Hematopoietic multipotent progenitor cell treated with erythropoietin and hydrocortisone succinate and interleukin-3 and kit ligand, for 4 days (in vitro differentiated cells): ENCODE measurements at places on chromosomes 2 and 18.

- DNase-seq: no peak
Measured at GRCh38 chr2:15584767-15585469, 6.8 kb upstream of the DDX1 start.

- no peak for DNase-seq
Measured at GRCh38 chr2:137379186-137379585, 585.1 kb upstream of the HNMT start.

GRCh38 chr2:38546064-38546463, 56.7 kb downstream of the HNRNPLL start:
- DNase-seq: no peak

DNA sequence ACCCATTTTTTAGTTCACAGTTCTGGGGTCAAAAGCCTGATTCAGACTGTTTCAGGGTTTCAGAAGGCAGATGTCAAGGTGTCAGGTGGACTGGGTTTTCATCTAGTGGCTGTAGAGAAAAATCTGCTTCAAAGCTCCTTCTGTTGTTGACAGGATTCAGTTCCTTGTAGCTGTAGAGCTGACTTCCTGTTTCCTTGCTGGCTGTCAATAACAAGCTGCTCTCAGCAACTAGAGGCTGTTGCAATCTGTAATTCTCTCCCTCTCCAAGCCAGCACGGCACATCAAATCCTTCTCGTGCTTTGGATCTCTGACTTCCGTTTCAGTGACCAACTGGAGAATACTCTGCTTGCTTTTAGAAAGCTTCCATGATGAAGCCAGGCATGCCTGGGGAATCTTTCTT, 179.4 kb downstream of the DOK6 start:
- no peak for DNase-seq

DNA sequence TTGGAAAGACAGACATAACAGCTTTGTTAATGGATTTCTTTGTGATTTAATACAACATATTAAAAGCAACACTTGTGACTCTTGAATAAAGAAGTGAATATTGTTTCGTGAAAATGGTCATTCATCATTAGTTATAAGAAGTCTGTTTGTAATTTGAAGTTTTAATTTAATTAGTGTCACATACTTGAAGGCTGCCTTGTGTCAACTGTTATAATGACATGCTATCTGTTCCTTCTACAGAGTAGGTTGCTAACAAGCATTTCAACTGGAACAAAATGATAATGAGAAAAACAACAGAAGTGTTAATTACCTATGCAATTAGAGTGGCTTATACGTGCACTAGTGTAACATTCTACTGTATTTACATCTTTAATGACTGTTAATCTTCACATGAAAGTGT, 624.7 kb downstream of the LRP1B start:
- DNase-seq: no peak

DNA sequence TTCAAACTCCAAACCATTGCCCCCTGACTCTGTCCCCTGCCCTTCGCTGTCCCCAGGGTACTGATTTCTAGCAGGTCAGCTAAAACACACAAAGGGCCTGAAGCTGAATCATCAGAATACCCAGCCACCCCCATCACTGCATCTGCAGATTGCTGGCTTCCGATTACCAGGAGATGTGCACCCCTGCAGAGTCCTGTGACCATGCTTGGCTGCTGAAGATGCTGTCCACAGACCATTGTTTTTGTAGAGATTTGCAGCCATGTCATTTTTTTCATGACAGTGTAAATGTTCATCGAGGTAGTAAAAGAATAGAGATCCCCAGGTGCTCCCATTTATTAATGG, 463.3 kb downstream of the STK39 start:
- DNase-seq: no peak

- DNase-seq: peak; percentile 51
Measured at GRCh38 chr2:192060161-192060560, 134.6 kb downstream of the TMEFF2 start.

- peak; percentile 27 for DNase-seq
Measured at GRCh38 chr18:43661570-43661969, 384.3 kb upstream of the SYT4 start.

GRCh38 chr2:71989671-71990070, 158.0 kb downstream of the CYP26B1 start:
- no peak for DNase-seq

- no peak for DNase-seq
Measured at GRCh38 chr2:26818255-26818654, 29.7 kb upstream of the DPYSL5 start.

GRCh38 chr18:8279781-8280330, 329.4 kb upstream of the RAB12 start:
- no peak for DNase-seq

DNA sequence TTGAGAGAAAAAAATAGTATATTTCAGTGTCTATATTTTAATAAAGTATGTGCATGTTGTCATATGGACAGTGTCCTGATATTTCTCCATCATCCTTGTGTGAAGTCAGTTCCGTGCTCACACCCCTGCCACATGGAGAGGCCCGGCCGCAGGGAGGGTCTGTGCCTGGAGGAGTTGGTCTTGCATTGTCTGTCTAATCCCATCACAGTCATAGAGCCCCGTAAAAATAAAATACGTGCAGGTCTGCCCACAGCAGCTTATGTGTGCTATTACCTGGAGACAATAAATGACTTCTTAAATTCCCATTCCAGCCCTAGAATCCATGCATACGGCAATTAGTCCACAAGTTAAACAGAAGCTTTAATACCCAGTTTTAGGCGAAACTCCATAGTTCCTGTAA, 20.1 kb downstream of the MAPRE2 start:
- DNase-seq: no peak

GRCh38 chr2:108346827-108347226, 30.9 kb upstream of the SULT1C4 start:
- DNase-seq: peak; percentile 22

DNA sequence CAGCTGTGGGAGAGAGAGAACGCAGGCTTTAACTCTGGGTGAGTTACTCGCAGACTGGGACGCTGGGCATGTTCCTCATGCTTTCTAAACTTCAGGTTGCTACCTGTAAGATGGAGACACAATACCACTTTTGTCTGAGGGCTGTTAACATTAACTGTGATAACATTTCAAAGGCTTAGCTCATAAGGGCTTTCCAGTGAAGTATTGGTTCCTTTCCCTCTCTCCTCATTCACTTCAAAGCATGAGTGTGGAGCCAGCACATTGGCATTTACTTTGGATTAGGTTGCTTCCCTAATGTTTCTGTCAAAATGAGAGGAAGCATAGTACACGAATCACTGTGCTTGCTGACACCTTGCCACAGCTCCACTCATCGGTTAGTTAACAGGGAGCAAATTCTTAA, 30.2 kb downstream of the INSIG2 start:
- no peak for DNase-seq

GRCh38 chr2:50347358-50348044, 684.4 kb downstream of the NRXN1 start:
- no peak for DNase-seq

DNA sequence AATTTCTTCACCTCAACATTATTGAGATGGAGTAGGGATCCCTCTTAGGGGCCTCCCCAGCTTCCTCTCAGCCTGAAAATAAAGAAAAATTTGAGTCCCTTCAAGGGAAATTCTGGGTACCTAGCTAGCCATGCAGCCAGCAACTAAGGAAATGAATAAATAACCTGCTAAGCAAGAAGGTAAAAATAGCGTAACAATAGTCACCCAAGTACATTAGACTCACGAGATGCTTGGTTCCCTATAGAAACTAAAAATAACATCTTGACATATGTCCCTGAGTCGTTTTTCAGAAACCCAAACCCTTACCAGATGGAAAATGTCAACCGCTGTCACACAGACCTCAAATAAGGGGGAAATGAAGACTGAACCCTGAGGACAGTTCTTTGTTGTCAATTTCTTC, 51.9 kb downstream of the CACNB4 start:
- peak; percentile 20 for DNase-seq

DNA sequence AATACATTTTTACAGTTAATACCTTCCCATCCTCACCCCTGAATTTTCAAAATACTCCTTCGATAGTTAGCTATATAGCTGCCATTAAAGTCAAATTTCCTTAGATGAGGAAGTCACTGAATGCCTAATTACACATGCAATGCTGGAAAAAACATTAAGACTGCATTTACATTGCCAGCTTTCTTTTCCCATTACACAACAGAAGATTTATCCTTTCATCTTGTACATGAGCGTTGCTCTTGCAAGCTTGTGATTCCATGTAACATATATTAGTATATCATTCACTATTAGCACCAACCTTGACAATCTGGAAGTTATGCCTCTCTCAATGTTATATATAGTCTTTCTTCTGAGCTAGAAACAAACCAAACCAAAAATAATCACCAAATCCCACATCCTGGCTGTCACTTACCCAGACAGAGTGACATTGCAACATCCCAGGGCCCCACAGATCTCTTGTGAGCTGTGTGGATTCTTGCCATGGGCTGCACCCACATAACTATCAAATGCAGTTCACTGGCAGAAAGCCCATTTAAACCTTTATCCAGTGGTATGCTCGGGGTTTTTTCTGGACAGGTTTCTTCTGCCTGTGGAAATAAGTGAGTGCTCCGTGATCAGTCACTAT, 79.2 kb upstream of the PAPOLG start:
- peak; percentile 75 for DNase-seq

DNA sequence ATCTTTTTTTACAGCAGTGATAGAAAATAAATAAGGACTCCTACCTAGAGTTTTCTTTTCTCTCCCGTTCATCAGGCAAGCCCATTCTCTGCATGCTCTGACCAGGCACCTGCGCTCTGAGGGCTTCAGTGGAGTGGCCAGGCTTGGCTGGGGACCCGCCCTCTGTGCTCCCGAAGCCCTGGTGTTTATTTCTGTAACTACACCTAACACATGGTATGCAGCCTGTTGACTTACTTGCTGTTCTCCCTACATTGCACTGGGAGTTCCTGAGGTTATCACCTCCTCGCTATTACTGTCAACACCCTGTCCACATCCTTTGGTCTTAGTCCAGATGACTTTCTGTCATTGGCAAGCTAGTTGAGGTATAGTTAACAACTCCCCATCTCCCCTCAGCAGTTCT, 317.7 kb downstream of the LPIN1 start:
- no peak for DNase-seq

DNA sequence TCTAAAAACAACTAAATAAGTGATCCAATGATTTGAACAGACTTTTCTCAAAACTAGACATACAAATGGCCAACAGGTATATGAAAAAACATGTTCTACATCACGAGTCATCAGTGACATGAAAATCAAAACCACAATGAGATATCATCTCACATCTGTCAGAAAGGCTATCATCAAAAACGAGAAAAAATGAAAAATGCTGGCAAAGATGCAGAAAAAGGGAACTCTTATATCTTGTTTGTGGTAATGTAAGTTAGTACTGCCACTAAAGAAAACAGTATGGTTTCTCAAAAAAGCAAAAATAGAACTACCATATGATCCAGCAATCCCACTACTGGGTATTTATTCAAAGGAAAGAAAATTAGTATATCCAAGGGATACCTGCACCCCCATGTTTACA, 255.3 kb upstream of the FBXO11 start:
- DNase-seq: peak; percentile 80

DNA sequence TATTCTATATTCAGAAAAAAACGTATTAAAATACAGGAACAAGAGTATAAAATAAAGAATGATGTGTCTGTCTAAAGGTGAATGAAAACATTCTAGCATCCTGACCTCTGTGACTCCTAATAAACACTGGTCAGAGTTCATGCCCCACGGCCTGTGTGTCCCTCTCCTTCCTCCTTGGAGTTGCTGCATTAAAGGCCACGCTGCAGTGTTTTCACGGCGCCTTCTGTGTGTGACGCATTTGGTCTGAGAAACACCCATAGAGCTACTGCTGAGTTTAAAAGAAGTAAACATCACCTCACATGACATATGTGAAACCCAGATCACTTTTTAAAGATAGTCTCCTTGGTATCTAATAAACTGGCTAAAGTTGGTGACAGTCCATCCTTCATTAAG, 90.5 kb downstream of the ITGB1BP1 start:
- no peak for DNase-seq

DNA sequence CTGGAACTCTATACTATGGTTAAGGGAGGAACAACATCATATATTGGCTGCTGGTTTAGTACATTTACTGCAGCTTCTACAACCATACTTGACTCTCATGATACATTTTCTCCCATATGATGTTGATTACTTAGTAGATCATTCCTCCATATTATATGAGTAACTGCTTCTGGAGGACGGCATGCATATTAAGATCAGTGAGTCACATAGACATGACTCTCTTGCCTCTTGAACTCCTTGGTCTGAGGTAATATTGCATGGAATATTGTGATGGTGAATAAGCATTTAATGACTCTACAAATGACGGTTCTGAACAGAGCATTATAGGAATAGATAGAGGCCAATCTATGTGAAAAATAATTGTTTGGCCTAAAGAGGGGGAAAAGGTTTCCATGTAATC, 418.8 kb upstream of the SPHKAP start:
- no peak for DNase-seq

DNA sequence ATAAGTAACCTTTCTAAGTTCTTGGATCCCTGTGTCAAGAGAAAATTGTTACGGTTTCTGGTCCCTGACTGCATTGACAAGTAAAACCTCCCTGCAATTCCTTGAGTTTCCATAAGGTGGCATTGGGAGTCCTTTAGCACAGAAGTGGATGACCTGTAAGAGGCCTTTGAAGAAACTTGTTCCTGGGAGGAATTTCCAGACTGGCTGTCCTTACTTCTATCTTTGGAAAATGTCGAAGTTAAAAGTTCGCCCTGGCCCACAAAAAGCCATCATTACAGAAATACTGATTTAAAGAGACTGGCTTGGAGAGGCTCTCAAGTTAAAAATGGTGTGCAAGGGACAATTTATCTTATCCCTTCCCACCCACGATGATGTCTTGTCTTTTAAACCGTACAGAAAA, 218.4 kb downstream of the CDH20 start:
- DNase-seq: peak; percentile 76

DNA sequence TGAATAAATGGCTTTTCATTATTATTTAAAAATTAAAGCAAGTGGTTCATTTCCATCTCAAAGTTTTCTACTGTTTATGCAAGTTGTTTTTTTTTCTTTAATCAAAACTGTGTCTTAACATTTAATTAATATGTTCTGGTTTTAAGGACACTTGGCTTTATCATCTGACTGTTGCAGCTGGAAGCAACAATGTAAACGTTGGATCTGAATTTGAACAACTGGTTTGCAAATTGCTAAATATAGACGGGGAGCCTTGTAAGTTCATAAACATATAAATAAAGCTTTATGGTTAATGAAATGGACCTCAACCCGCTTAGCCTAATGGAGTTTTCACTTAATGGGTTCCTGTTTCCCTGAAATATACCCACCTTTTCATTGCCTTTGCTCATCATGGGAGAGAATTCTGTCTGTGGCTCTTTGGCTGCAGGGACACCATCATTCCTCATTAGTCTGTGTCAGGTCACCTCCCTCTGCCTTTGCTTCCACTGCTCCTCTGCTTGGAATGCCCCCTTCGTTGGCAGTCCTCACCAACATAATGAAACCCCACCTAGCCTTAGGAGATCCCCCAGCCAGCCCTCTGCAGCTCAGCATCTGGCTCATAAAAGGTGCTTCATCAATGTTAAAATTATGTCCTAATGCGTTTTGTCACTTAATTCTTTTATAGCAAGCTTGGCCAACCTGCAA, 44.2 kb upstream of the DYNC2LI1 start:
- DNase-seq: no peak

GRCh38 chr2:187542123-187542522, 12.1 kb downstream of the TFPI start:
- no peak for DNase-seq

GRCh38 chr2:165924946-165925345, 28.6 kb downstream of the TTC21B start:
- DNase-seq: no peak

GRCh38 chr2:239181903-239182581, 218.8 kb downstream of the HDAC4 start:
- DNase-seq: no peak
